Fibroblast of upper back skin (primary cell): ENCODE measurements at places on chromosomes 1 and 21.
A peak's percentile ranks its signal among the peaks of the same experiment; 100 is the strongest.

- no peak for DNase-seq
These were observed 5.1 kb upstream of the PTPRC start for GRCh38 chr1:198633675-198634121.

- DNase-seq: peak; percentile 51
These were observed 456 bp upstream of the SMYD2 start for GRCh38 chr1:214280386-214281020.

DNA sequence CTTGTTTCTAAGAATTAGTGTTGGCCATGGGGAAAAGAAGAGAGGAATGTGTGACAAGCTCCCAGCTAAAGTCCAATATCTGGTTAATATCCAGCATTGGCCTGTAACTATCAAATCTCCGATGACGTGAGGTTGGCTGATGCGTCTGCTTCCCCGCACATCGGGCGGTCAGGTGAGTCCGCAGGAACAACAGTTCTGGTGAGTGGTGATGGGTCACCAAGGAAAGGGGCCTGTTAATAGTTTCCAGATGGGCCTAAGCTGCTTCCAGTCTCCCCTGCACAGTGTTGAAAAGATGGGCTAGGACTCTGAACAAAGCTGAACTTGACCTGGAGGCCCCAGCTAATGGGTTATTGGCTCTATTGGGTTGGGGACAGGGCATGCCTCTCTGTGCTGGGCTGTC, 193.1 kb upstream of the EDN2 start:
- DNase-seq: peak; percentile 68

DNA sequence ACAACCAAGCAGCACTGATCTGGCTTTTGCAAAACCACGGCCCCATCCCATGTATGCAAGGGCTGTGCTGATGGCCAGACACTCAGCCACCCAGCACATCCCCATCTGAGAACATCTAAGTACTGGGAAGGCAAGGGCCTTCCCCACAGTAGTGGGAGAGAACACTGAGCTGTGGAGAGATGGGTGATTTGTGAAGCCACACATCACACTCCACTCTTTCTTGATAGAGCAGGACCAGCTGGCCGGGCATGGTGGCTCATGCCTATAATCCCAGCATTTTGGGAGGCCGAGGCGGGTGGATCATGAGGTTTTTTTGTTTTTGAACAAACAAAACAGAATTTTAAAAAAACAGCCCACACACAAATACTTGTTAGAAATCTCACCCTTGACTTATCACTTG, 28.2 kb upstream of the RXRG start:
- DNase-seq: no peak

DNA sequence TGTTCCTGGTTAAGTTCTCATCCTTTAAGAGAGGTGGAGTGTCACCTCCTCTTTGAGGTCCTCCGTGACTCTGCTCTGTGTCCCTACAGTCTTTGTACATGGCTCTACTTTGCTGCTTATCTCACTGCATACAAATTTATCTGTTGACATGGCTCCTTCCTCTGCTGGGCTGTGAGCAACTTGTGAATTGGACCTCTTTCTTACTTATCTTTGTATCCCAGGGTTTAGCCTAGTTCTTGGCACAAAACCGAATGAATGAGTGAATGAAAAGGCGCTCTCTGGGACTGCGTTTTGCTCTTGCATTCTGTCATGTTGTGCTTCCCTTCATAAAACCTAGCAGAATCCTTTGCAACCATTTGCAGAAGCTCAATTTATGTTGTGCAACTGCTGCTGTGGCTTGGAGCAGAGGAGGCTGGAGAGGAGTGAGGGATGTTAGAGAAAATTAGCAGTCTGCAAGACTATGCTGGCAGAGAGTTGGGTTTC, 12.4 kb downstream of the SLC26A9 start:
- DNase-seq: no peak

GRCh38 chr21:42109473-42109872, 38.4 kb downstream of the UMODL1 start:
- DNase-seq: no peak

DNA sequence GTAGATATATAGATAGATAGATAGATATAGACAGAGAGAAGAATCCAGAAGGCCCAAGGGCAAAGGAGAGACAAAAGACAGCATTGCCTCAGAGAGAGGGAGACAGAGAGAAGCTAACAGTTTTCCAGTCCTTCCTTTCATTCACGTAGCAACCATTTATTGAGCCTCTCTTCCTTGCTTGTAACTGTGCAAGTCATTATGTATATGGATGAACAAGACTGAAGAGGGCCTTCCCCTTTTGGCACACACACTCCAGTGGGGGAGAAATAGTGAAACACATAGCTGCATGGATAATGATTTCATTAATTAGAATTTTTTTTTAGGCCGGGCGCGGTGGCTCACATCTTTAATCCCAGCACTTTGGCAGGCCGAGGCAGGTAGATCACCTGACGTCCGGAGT, 74.8 kb upstream of the PUM1 start:
- no peak for DNase-seq
